Gastrocnemius medialis (tissue), 4 donors: ENCODE measurements at places on chromosomes 2 and 18. TPM values are rescaled to one million over a fixed set of nuclear protein-coding genes. Genes with fewer than 3 reads are reported as not detected.

Gene EIF2AK3
- total RNA-seq: 8.1 TPM

Gene POTEF
- total RNA-seq: not detected

DNA sequence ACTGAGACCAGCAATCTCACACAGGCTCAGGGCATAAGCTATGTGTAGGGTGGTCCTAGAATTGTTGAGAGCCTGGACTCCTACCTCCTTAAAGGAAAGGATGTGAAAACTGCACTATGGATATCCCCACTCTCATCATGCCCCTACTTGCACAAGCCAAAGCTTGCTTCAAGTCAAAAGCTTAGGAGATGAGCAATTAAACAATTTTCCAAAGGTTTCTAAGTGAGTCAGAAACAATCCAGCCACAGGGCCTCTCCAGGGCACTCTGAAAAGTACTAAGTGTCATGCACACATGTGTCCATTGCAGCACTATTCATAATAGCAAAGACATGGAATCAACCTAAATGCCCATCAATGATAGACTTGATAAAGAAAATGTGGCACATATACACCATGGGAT is 215.4 kb downstream of the AFF3 start:
- H3K27ac ChIP-seq: no peak overlapping the region
- no peak overlapping the region for H3K4me3 ChIP-seq
- no peaks in the 10 kb centered on the region for H3K36me3 ChIP-seq
- H3K4me1 ChIP-seq: no peaks in the 10 kb centered on the region
- no peaks in the 10 kb centered on the region for H3K27me3 ChIP-seq
- DNase-seq: no peak

Gene NT5C1B
- total RNA-seq: not detected

- H3K4me1 ChIP-seq: no peaks in the 10 kb centered on the region
- no peak overlapping the region for H3K27ac ChIP-seq
- no peak overlapping the region for H3K4me3 ChIP-seq
- no peaks in the 10 kb centered on the region for H3K36me3 ChIP-seq
- no peaks in the 10 kb centered on the region for H3K27me3 ChIP-seq
These were observed 260.4 kb downstream of the METTL4 start for GRCh38 chr18:2310886-2311285.

DNA sequence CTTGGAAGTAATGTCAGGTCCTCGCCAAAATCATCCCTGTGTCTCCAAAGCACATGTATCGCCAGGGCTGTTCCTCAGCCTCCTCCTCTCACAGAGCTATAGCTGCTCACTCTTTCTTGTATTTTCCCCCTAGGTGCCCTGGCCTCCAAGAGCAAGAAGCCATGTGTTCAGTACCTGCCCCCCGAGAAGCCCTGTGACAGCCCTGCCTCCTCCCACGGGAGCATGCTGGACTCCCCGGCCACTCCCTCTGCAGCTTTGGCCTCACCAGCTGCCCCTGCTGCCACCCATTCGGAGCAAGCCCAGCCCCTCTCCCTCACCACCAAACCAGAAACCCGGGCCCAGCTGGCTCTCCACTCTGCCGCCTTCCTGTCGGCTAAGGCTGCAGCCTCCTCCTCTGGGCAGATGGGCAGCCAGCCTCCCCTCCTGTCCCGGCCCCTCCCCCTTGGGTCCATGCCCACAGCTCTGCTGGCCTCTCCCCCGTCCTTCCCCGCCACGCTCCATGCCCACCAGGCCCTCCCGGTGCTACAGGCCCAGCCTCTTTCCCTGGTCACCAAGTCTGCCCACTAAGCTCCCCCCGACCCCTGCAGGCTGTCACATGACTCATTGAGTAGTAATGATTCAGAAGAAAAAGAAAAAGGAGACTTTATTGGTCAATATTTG is 18.8 kb downstream of the TGOLN2 start:
- no peak for DNase-seq
- H3K27ac ChIP-seq: no peak overlapping the region
- H3K4me1 ChIP-seq: peaks cover 6% of the 10 kb centered on the region
- no peak overlapping the region for H3K4me3 ChIP-seq

GRCh38 chr2:101921319-101921952 is 70.3 kb upstream of the IL1R2 start:
- no peaks in the 10 kb centered on the region for H3K4me1 ChIP-seq
- H3K27ac ChIP-seq: no peak overlapping the region
- H3K27me3 ChIP-seq: no peaks in the 10 kb centered on the region
- DNase-seq: no peak

GRCh38 chr2:28626891-28627421 is 124.7 kb upstream of the PPP1CB start:
- H3K27ac ChIP-seq: peak overlapping the region; percentile 89
- peak; percentile 61 for DNase-seq
- peaks cover 52% of the 10 kb centered on the region for H3K4me1 ChIP-seq
- no peaks in the 10 kb centered on the region for H3K27me3 ChIP-seq

DNA sequence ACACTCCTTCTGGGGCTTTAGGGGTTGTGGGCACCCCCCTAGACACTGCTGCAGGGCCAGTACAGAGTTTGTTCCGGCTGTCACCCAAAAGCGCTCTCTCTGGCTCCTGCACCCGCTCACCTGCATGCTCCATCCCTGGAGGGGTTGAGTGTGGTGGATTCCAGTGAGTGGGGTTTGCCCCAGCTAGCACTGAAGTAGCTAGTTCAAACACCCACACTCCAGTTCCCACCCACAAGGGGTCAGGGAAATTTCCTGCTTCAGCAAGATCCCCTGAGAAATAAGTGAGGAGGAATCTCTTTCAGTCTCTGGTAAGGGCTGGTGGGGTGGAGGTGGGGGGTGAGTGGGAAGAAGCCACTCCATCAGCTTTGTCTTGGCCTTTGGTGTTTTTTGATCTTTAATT is 73.6 kb downstream of the TMEM17 start:
- no peak overlapping the region for H3K27ac ChIP-seq
- no peaks in the 10 kb centered on the region for H3K27me3 ChIP-seq
- H3K4me1 ChIP-seq: no peaks in the 10 kb centered on the region
